ENCODE measurements at places on chromosomes 16 and 17.

DNA sequence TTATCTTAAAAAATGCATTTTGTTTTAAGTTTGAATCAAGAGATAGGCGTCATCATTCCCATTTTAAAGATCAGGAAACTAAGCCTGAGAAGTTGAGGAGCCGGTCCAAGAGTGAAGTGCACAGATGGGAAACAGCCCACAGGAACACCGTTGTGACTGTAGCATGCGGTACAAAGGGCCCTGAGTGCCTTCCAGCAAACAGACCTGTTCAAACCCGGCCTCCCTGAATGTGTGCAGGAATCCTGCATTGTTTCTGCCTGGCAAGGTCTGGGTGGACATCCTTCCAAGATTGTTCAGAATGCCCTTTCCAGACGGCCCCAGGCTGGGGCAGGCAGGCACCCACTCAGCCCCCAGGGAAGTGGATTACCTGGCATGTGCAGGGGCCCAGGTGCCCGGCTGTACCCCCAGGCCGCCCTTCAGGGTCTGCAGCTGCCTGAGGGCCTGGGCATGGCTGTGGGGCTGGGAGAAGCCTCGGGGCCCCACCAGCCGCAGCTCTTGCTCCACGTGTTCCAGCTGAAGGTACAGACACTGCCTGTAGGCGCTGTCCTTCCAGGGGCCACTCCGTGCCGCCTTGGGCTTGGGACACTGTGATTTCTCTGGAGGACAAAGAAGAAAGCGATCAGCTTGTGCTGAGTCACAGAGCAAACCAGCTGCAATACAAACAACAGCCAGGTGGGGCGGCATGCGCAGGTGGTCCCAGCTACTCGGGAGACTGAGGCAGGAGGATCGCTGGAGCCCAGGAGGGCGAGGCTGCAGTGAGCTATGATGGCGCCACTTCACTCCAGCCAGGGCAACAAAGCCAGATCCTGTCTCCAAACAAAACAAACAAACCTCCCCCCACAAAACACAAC lies 45.0 kb upstream of the GCSH start:
- DNase-seq, result no peak

DNA sequence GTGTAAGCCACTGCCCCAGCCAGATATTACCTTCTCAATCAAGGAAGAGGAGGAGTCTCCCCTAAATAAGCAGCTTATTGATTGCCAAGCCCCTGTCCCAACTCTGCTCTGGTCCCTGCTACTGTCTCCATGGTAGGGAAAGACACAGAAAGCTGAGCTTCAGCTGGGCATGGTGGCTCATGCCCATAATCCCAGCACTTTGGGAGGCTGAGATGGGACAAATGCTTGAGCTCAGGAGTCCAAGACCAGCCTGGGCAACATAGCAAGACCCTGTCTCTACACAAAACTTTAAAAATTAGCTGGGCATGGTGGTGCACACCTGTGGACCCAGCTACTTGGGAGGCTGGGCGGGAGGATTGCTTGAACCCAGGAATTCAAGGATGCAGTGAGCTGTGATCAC lies 6.6 kb downstream of the JUP start:
- DNase-seq, result no peak

DNA sequence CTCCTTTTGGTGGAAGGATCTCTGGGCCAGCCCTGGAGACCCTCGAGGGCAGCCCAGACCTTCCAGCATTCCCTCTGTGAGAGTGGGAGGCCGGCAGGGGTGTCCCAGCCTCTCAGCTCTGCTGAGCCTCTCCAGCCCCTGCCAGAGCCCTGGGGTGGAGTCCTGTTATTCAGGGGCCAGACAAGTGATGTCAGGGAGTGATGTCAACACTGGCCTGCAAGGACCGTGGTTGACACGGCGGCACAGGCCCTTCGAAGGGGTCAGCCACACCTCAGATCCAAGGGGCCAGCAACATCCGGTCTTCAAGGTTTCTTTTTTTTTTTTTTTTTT lies 231.2 kb downstream of the KATNIP start:
- DNase-seq, result no peak

- DNase-seq, result no peak
These were observed 12.2 kb downstream of the GAN start for GRCh38 chr16:81327011-81327410.

GRCh38 chr17:56297184-56297583 lies 143.9 kb downstream of the ANKFN1 start:
- peak; percentile 56 for DNase-seq

DNA sequence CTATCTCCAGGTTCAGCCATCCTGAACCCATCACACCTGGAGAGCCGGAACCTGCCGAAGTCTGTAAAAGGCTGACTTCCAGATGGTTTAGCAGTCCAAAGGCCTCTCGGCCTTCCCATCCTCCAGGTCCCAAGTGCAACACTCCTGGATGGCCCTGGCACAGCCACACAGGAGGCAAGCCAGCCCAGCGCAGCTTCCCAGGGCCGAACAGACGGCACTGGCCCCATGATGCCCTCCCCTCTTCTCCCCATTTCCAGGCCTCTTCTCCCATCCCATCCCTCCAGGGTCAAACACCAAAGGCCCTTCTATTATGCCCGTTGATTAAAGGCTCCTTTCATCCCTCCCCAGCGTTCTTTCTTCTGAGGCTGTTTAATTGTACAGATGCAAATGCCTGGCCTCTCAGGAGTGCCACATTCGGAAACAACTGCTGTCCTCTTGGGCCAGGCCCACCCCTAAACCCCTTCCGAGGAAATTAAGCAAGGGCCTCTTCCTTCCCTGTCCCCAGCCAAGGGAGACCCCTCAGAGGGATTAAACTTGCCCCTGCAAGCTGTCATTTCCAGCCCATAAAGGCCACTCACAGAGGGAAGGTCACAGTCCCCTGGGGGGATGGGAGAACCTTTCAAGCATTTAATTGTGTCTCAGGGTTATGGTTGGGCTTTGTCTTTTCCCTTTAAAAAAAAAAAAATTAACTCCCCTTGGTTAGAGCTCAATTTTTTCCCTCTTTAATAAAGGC lies 30.8 kb downstream of the AXIN2 start:
- DNase-seq, result no peak

DNA sequence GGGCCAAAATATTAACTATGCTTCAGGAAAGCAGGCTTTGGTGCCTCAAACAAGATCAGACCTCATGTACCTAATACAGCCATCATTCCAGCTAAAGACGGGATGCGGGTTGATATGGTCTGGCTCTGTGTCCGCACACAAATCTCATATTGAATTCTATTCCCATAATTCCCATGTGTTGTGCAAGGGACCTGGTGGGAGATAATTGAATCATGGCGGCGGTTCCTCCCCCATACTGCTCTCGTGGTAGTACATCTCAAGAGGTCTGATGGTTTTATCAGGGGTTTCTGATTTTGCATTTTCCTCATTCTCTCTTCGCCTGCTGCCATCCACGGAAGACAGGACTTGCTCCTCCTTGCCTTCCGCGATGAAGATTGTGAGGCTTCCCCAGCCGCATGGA lies 19.1 kb upstream of the CHST6 start:
- no peak for DNase-seq

DNA sequence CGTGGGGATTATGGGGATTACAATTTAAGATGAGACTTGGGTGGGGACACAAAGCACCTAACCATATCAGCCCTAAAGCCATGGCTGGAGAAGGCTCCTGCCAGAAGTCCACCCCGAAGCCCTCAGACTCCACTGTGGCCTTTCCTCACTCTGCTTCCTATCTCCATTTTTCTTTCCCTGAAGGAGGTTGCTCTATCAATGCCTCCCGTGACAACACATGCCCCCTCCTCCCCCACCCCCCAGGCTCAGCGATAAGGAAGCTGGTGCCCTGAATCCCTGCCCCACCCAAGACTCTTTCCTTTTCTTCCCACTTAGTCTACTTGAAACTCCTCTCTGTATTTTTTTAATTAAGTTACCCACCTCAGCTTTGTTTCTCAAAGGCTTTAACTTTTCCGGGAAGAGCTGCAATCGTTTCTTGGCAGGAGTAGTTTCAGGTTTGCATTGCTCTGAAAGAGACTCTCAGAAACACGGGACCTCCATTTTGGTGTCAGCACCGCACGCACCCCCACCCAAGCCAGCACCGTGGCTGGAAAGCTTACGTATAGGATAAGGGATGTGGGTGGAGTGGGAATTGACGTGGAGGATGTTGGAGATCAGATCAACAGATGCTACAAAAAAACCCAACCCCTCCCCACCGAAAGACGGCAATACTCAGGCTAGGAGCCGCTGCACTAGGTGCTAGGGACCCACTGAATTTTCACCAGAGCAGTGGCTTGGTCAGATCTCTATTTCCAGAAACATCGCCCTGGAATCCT lies 15.2 kb upstream of the CA4 start:
- peak; percentile 21 for DNase-seq

GRCh38 chr16:35195173-35195863 lies 1735.9 kb downstream of the TP53TG3F start:
- no peak for DNase-seq

DNA sequence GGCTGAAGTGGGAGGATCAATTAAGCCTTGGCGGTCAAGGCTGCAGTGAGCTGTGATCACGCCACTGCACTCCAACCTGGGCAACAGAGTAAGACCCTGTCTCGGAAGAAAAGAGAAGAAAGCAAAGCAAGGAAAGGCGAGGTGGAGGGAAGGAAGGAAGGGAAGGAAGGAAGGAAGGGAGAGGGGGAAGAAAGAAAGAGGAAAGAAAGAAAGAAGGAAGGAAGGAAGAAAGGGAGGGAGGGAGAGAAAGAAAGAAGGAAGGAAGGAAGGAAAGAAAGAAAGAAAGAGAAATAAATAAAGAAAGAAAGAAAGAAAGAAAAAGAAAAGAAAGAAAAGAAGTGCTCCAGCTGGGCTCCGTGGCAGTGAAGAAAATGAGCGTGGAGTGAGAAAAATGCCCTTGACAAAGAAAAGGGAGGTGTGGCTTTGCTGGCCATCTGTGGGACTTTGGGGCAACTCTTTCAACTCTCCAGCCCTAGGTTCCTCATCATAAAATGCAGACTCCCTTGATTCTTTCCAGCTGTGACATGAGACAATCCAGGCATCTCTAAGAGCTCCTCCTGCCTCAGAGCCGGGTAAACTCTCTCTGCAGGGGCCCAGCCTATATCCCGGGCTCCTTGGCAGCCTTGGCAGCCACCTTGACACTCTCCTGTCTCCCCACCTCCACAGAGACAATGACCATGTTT lies 2.4 kb downstream of the GSDMA start:
- no peak for DNase-seq

DNA sequence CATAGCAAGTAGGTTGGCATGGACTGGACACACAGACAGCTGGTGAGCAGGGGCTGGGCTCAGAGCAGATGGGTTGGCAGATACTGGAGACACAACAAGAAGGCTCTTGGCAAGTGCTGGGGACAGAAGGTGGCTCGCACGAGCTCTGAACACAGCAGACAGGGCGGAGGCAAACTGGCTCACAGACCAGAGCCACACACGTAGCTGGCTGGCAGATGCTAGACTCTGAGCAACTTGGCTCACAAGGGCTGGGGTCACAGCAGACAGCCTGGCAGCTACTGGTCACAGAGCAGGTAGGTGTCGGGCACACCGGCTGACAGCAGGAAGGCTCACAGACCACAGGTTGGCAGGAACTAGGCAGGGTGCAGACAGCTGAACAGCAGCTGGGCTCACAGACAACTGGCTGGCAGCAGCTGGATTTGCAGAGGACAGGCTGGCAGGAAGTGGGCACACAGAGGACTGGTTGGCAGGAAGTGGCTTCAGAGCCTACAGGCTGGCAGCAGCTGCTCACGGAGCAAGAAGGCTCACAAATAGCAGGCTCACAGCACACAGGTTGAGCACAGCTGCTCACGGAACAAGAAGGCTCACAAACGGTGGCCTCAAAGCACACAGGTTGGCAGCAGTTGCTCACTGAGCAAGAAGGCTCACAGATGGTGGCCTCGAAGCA lies 725 bp downstream of the KRTAP16-1 start:
- DNase-seq, result no peak

GRCh38 chr16:49580751-49581303 lies 207.2 kb downstream of the C16orf78 start:
- DNase-seq, result no peak

DNA sequence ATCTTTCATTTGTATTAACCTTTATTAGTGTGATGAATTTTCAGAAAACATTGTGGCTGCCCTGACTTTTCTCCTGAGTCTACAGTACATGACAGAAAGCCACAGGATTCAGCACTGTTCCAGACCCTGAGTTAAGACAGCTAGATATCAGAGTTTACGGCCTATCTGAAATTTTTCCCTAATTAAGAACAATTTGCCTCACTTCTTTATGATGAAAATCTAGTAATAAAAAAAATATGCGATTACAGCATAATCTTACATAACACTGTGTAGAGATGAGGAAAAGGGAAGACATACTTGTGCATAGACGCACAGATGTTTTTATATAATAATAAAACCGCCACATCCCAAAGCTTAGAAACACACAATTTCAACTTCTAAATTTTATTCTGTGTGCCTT lies 7.3 kb downstream of the SPOP start:
- no peak for DNase-seq

GRCh38 chr17:72545766-72546165 lies 424.9 kb downstream of the SOX9 start:
- DNase-seq, result no peak

DNA sequence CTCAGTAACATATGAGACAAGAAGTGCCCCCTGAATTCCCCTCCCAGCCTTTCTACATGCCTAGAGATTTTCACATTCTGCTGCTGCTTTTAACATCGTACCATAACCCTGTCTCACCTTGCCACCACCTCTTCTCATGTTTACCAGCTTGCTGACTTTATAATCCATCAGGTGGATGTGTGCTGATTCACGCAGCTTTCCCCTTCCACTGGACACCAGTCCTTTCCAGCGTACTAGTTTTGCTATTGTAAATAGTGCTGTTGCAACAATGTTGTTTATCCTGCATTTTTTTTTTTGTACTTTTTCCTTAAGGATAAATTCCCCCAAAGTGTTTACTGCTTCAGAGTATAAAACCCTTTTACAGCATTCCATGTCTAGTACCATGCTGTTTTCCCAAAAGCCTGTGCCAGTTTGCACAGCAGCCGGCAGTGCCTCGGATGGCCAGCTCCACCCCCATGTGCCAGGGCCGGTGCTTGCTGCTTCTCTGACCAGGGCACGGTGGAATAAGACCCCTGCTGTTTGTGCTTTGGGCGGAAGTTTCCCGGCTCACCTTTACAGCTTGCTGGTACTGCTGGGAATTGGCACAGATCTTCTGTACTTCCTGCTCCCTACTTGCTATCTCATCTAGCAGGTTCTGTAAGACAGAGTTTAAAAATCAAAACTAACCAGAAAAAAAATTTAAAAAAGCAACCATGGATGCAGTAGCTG lies 41.3 kb downstream of the UBN1 start:
- DNase-seq, result no peak

DNA sequence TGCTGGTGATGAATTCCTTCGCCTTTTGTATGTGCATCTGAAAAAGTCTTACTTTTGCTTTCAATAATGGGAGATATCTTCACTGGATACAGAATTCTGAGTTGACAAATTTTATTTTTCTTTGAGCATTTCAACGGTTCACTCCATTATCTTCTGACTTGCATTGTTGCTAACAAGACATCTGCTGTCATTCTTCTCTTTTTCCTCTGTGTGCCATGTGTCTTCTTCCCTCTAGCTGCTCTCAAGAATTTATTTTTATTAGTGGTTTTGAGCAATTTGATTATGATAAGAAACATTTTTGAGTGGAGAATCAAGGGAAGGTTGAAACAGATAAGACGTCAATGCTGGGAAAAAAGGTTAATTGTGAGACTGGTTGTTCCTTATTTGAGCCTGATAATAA lies 471.8 kb downstream of the CDH13 start:
- no peak for DNase-seq

Data from HCEC 1CT (cell line).